Activated CD8-positive, alpha-beta T cell treated with anti-CD3 and anti-CD28 coated beads, Interleukin-2, amount 10 ng/mL, durations not matched to agents 7 days and 5 days (primary cell): ENCODE measurements at places on chromosomes 12 and 14. TPM values are rescaled to one million over a fixed set of nuclear protein-coding genes. Genes with fewer than 3 reads are reported as not detected.

The ASCL1 gene
- total RNA-seq: not detected

The CLEC9A gene
- total RNA-seq: not detected

DNA sequence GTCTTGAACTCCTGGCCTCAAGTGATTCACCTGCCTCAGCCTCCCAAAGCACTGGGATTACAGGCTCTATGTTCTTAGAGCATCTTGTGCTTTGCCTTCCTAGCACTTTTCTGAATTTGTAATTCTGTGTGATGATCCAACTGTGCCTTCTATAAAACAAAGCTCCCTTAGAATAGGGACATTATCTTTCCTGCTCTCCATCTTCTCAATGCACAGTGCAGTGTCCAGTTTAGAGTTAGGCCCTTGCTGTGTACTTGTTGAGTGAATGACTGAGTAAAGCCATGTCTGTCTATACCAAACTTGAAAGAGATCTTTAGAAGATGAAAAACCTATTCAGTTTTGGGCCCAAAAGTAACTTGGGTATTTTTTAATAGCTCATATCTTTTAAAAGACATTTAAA lies 5.2 kb downstream of the WDR20 start:
- DNase-seq: no peak
- H3K4me1 ChIP-seq: peaks cover 31% of the 10 kb centered on the region
- H3K27me3 ChIP-seq: no peaks in the 10 kb centered on the region
- no peak overlapping the region for H3K4me3 ChIP-seq
- H3K27ac ChIP-seq: no peak overlapping the region

GRCh38 chr12:48925304-48926011 lies at the start of gene FKBP11:
TSS of gene FKBP11 (minus strand) at chr12:48925492. CDS start at chr12:48925428, 64 bp downstream.
- peak within 1 kb of the TSS; percentile 95 for H3K27ac ChIP-seq
- peak; percentile 82 for DNase-seq

GRCh38 chr12:52739963-52740362 lies 36.6 kb upstream of the KRT77 start:
- no peaks in the 10 kb centered on the region for H3K36me3 ChIP-seq
- H3K27ac ChIP-seq: no peak overlapping the region
- H3K4me3 ChIP-seq: no peak overlapping the region
- H3K27me3 ChIP-seq: peaks cover 6% of the 10 kb centered on the region
- DNase-seq: no peak

GRCh38 chr12:115423546-115423987 lies 739.6 kb upstream of the TBX3 start:
- H3K27me3 ChIP-seq: no peaks in the 10 kb centered on the region
- no peak overlapping the region for H3K4me3 ChIP-seq
- DNase-seq: no peak

- peaks cover 5% of the 10 kb centered on the region for H3K27me3 ChIP-seq
- H3K4me1 ChIP-seq: peaks cover 3% of the 10 kb centered on the region
- no peak for DNase-seq
- no peak overlapping the region for H3K4me3 ChIP-seq
- H3K36me3 ChIP-seq: peaks cover 4% of the 10 kb centered on the region
Measured at GRCh38 chr12:98738539-98738938, 93.4 kb downstream of the APAF1 start.
